ENCODE measurements at places on chromosomes 7 and 10. TPM values are rescaled to one million over a fixed set of nuclear protein-coding genes. Genes with fewer than 3 reads are reported as not detected.

- H3K27ac ChIP-seq, result no peak overlapping the region
- H3K36me3 ChIP-seq, result no peaks in the 10 kb centered on the region
- no peak overlapping the region for H3K4me3 ChIP-seq
- H3K27me3 ChIP-seq, result no peaks in the 10 kb centered on the region
These were observed 587.5 kb upstream of the MGMT start for GRCh38 chr10:128879441-128880140.

GRCh38 chr7:94510582-94511496 lies 1.2 kb downstream of the CASD1 start:
- peaks cover 17% of the 10 kb centered on the region for H3K4me1 ChIP-seq
- DNase-seq, result peak; percentile 54
- peak overlapping the region; percentile 90 for H3K27ac ChIP-seq
- no peaks in the 10 kb centered on the region for H3K27me3 ChIP-seq
- H3K36me3 ChIP-seq, result no peaks in the 10 kb centered on the region
- peak overlapping the region; percentile 74 for H3K4me3 ChIP-seq

- H3K4me3 ChIP-seq, result no peak overlapping the region
- H3K36me3 ChIP-seq, result no peaks in the 10 kb centered on the region
- H3K4me1 ChIP-seq, result peaks cover 27% of the 10 kb centered on the region
- no peak overlapping the region for H3K27ac ChIP-seq
These were observed 33.3 kb downstream of the JCAD start for GRCh38 chr10:30026080-30026479.

GRCh38 chr7:129356176-129356575 lies 78.1 kb upstream of the STRIP2 start:
- no peaks in the 10 kb centered on the region for H3K4me1 ChIP-seq
- H3K27ac ChIP-seq, result no peak overlapping the region
- H3K27me3 ChIP-seq, result no peaks in the 10 kb centered on the region
- DNase-seq, result no peak

GRCh38 chr10:132938472-132939339 lies 3.7 kb downstream of the CFAP46 start:
- no peak overlapping the region for H3K4me3 ChIP-seq
- H3K27me3 ChIP-seq, result no peaks in the 10 kb centered on the region
- no peaks in the 10 kb centered on the region for H3K4me1 ChIP-seq
- H3K27ac ChIP-seq, result no peak overlapping the region

GRCh38 chr7:156735851-156736250 lies 95.3 kb downstream of the RNF32 start:
- H3K36me3 ChIP-seq, result no peaks in the 10 kb centered on the region
- no peak overlapping the region for H3K27ac ChIP-seq
- H3K27me3 ChIP-seq, result no peaks in the 10 kb centered on the region
- H3K4me3 ChIP-seq, result no peak overlapping the region
- no peaks in the 10 kb centered on the region for H3K4me1 ChIP-seq

PTF1A gene
- not detected for total RNA-seq

PRR15 gene
- not detected for total RNA-seq
